ENCODE measurements at places on chromosomes 5 and 9.

- no peaks in the 10 kb centered on the region for H3K36me3 ChIP-seq
- no peaks in the 10 kb centered on the region for H3K4me1 ChIP-seq
- DNase-seq: no peak
- H3K27me3 ChIP-seq: no peaks in the 10 kb centered on the region
- no peak overlapping the region for H3K27ac ChIP-seq
Measured at GRCh38 chr9:30504502-30504905, 1879.9 kb upstream of the ACO1 start.

DNA sequence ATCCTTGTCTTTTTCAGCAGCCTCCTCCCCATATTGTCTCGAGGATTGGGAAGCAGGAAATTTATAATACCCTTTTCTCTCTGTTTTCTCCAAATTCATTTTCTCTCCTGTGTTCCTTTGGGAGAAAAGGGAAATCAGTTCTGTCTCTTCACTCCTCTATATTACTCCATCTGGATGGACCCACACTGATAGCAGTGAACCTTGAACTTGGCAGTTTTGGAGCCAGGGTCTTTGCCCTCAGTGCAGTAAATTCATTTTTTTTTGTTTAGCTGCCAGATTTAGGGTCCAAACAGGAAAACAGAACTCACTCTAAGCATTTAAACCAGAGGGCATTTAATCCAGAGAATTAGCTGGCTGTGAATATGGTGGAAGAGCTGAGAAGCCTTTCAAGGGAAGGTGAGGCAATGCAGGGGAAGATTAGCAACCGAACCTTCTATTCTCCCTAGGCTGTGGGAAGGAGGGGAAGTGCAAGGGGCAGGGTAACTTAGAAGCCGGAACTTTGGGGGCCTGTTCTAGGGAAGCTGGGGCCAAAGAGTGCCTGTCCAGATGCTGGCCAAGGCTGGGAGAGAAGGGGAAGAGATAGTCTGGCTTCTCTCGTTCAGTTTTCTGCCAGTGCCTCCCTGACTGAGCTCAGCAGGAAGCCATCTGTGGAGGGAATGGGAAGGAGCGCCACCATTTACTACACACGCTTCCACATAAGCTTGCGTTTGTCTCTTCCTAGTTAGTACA lies 16.3 kb upstream of the NPR2 start:
- peaks cover 4% of the 10 kb centered on the region for H3K4me1 ChIP-seq
- no peaks in the 10 kb centered on the region for H3K27me3 ChIP-seq
- no peak for DNase-seq
- no peak overlapping the region for H3K4me3 ChIP-seq

DNA sequence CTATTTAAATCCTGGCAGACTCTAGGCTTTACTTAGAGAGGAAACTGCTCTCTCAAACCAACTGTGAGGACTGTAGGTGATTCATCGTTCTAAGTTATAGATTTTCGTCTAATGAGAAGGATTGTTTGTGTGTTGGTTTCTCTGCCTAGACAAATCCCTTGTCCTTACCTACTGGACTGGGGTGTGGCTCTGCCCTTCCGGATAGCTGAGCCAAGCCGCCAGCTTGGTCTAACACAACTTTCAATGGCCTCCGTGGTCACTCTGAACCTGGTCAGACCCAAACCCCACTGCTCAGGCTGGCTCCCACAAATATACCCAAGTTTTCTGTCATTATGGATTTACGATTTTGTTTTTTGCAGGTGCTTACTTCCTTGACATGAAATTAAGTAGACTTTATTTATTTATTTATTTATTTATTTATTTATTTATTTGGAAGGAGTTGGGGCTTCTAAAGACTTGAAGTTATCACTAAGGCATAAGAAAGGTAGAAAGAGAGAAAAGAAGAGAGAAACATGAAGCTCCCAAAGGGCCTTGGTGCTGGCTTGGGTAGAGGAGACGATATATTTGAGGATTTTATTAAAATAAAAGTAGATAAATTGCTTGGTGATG lies 19.0 kb downstream of the CARTPT start:
- no peak overlapping the region for H3K4me3 ChIP-seq
- no peaks in the 10 kb centered on the region for H3K36me3 ChIP-seq
- H3K27ac ChIP-seq: no peak overlapping the region
- DNase-seq: no peak

DNA sequence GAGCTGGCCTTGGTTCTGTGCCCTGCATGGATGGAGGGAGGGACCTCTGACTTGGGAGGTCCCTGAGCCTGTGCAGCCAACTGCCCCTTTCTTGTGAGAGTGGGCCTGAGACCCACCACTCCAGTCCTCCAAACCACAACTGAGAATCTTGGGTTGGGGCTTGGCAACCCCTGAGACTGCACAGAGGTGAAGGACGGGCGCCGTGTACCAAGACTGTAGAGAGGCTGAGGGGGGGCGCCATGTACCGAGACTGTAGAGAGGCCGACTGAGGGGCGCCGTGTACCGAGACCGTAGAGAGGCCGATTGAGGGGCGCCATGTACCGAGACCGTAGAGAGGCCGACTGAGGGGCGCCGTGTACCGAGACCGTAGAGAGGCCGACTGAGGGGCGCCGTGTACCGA lies 59.3 kb upstream of the CACNA1B start:
- no peak for DNase-seq
- no peaks in the 10 kb centered on the region for H3K4me1 ChIP-seq
- no peaks in the 10 kb centered on the region for H3K36me3 ChIP-seq

GRCh38 chr9:91305596-91306295 lies 56.0 kb downstream of the AUH start:
- H3K27ac ChIP-seq: no peak overlapping the region
- DNase-seq: no peak
- H3K4me3 ChIP-seq: no peak overlapping the region
- no peaks in the 10 kb centered on the region for H3K27me3 ChIP-seq

GRCh38 chr5:9820691-9821449 lies 190.7 kb upstream of the TAS2R1 start:
- H3K27me3 ChIP-seq: no peaks in the 10 kb centered on the region
- H3K27ac ChIP-seq: no peak overlapping the region
- DNase-seq: no peak

- H3K36me3 ChIP-seq: no peaks in the 10 kb centered on the region
- H3K27ac ChIP-seq: no peak overlapping the region
- no peak for DNase-seq
- H3K4me3 ChIP-seq: no peak overlapping the region
- no peaks in the 10 kb centered on the region for H3K4me1 ChIP-seq
- no peaks in the 10 kb centered on the region for H3K27me3 ChIP-seq
Measured at GRCh38 chr5:127634007-127634406, 14.9 kb upstream of the CTXN3 start.

GRCh38 chr5:146076455-146076854 lies 28.9 kb downstream of the PLAC8L1 start:
- no peak overlapping the region for H3K4me3 ChIP-seq
- no peaks in the 10 kb centered on the region for H3K4me1 ChIP-seq
- no peaks in the 10 kb centered on the region for H3K27me3 ChIP-seq

- no peaks in the 10 kb centered on the region for H3K36me3 ChIP-seq
- no peak overlapping the region for H3K27ac ChIP-seq
- DNase-seq: no peak
Measured at GRCh38 chr5:58314356-58315210, 145.3 kb downstream of the PLK2 start.

DNA sequence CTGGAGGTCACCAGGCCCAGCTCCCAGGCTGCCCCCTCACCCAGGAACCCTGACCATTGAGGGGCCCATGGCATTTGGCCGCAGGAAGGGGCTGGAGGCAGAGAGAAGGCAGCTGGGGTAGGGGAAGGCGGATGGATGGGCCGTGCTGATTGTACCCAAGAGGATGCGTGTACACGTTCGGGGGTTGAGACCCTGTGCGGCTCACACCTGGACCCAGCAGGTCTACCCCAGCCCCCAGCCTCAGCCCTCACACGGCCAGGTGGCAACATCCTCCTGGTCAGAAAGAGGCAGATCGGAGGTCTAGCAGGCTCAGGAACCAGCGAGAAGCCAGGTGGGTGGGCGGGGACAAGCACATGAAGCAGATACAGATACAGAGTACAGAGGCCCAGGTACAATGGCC lies 33.7 kb downstream of the NACC2 start:
- DNase-seq: peak; percentile 36
- H3K27me3 ChIP-seq: no peaks in the 10 kb centered on the region
- H3K4me3 ChIP-seq: no peak overlapping the region
- no peaks in the 10 kb centered on the region for H3K36me3 ChIP-seq
- H3K27ac ChIP-seq: no peak overlapping the region

GRCh38 chr5:58358501-58359178 lies 101.2 kb downstream of the PLK2 start:
- no peaks in the 10 kb centered on the region for H3K4me1 ChIP-seq
- H3K4me3 ChIP-seq: no peak overlapping the region
- H3K36me3 ChIP-seq: no peaks in the 10 kb centered on the region
- no peak for DNase-seq
- H3K27me3 ChIP-seq: no peaks in the 10 kb centered on the region
- H3K27ac ChIP-seq: no peak overlapping the region

DNA sequence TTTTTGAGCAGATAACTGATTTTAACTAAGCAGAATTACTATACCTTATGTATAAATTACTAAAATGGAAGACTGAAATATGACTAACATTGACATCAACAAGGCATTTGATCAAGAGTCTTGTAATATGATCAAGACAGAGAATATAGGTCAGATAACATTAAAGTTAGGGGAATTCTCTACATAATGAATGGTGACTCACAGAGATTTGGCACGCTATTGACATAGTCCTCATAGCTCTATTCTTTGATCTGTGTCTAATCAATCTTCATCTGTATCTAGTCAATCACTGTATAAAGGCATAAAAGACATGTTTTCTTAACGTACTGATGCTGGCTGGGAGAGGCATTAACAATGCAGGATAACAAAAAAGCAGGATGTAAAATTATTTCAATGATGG lies 17.4 kb downstream of the ABITRAM start:
- H3K36me3 ChIP-seq: no peaks in the 10 kb centered on the region
- no peak overlapping the region for H3K27ac ChIP-seq
- H3K27me3 ChIP-seq: no peaks in the 10 kb centered on the region
- no peak for DNase-seq

- H3K27ac ChIP-seq: peak within 1 kb of the TSS; percentile 82
- no peaks in the 10 kb centered on the region for H3K36me3 ChIP-seq
- H3K4me1 ChIP-seq: peaks cover 21% of the 10 kb centered on the region
- no peaks in the 10 kb centered on the region for H3K27me3 ChIP-seq
- H3K4me3 ChIP-seq: peak within 1 kb of the TSS; percentile 70
- DNase-seq: peak; percentile 98
Measured at GRCh38 chr5:97183100-97183929, at the start of gene RIOK2. Gene RIOK2 (minus strand): TSS chr5:97183247. CDS start chr5:97183191, 56 bp downstream.

- H3K4me3 ChIP-seq: no peak overlapping the region
- H3K4me1 ChIP-seq: peaks cover 4% of the 10 kb centered on the region
- no peaks in the 10 kb centered on the region for H3K27me3 ChIP-seq
- no peaks in the 10 kb centered on the region for H3K36me3 ChIP-seq
- peak overlapping the region; percentile 38 for H3K27ac ChIP-seq
Measured at GRCh38 chr5:95858023-95858461, 35.5 kb upstream of the GLRX start.

DNA sequence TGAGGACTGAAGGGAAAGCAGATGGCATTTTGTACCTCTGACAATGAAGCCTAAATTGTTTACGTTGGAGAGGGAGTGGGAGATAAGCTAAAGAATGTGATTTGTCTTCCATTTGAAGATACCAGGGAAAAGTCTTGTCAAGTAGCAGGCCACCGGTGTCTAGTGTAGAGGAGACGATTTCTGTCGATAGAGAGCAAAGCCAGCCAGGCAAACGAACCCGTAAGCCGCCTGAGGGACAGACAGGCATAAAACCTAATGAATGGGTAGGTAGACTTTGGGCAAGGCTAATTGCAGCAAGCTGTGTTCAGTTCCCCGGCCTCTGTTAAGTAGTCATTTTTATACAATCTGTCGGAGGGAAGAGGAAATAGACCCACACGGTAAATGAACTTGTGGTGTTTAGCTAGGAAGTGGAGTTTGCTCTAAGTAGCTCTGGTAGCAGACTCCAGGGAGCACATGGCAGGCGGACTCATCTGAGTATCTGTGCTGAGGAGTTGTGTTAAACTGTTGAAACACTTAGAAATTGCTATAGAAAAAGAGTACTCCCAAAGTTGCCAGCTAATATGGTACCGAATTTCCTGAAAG lies 28.8 kb downstream of the SMARCA2 start:
- H3K4me1 ChIP-seq: no peaks in the 10 kb centered on the region
- no peak for DNase-seq
- no peak overlapping the region for H3K4me3 ChIP-seq
- H3K36me3 ChIP-seq: no peaks in the 10 kb centered on the region

- no peak overlapping the region for H3K4me3 ChIP-seq
- no peak overlapping the region for H3K27ac ChIP-seq
- no peak for DNase-seq
Measured at GRCh38 chr9:20148416-20148815, 359.6 kb upstream of the SLC24A2 start.

- no peak overlapping the region for H3K27ac ChIP-seq
- no peak overlapping the region for H3K4me3 ChIP-seq
- DNase-seq: no peak
Measured at GRCh38 chr9:35271637-35272036, 109.8 kb downstream of the UNC13B start.

- no peak overlapping the region for H3K27ac ChIP-seq
- no peaks in the 10 kb centered on the region for H3K36me3 ChIP-seq
- no peaks in the 10 kb centered on the region for H3K4me1 ChIP-seq
- no peak overlapping the region for H3K4me3 ChIP-seq
- no peak for DNase-seq
Measured at GRCh38 chr5:68542207-68542606, 326.7 kb downstream of the PIK3R1 start.

GRCh38 chr5:171968531-171968930 lies 37.9 kb downstream of the FBXW11 start:
- peaks cover 3% of the 10 kb centered on the region for H3K4me1 ChIP-seq
- no peak overlapping the region for H3K4me3 ChIP-seq
- H3K27ac ChIP-seq: peak overlapping the region; percentile 6
- DNase-seq: no peak

DNA sequence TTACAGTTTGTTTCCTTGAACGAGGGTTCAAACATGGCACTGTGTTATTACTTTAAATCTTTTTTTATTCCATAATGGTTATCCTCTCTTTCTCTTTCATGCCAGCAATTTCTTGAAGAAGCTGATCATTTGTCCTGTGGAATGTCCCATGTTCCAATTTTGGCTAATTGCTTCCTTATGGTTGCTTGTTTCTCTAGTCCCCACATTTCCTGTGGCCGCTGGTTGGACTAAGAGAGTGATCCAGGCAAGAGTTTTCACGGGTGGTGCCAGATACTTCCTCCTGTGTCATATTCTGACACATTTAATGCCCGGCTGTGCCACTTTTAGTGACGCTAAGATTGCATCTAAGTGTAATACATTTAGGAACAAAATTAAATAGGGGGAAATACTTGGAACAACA lies 83.8 kb upstream of the FAM169A start:
- H3K27me3 ChIP-seq: no peaks in the 10 kb centered on the region
- DNase-seq: no peak
- no peaks in the 10 kb centered on the region for H3K36me3 ChIP-seq
- H3K4me1 ChIP-seq: no peaks in the 10 kb centered on the region
- H3K4me3 ChIP-seq: no peak overlapping the region
- H3K27ac ChIP-seq: no peak overlapping the region
